Right renal cortex interstitium (tissue), 3 donors: ENCODE measurements at places on chromosomes 3 and 15.

DNA sequence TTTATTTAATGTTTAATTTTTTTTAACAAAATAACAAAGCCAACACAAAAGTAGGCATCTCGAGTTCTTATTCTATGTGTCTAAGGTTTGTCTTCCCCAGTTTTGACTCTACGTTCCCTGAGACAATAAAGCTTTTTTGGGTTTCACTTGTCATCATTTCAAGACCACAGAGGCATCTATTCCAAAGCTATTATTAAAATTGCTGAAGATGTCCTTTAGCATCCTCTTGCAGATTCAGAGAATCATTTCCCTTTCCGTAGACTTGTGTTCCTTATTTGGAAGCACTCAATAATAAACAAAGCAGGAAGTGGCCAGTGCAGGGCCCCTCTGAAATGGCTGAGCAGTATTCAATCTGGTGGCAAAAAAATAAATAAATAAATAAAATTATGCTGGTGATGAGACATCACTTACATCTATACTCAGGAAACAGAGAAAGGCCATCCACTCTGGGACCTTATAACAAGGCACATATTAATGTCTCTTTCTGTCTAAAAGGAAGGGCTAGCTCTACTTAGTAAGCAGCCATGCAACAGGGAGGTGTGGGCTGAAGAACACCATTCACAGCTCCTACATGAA, 362.3 kb downstream of the WDR72 start:
- no peak for DNase-seq

- DNase-seq, result peak; percentile 27
These were observed 571 bp upstream of the RARRES1 start for GRCh38 chr3:158732856-158733200.

DNA sequence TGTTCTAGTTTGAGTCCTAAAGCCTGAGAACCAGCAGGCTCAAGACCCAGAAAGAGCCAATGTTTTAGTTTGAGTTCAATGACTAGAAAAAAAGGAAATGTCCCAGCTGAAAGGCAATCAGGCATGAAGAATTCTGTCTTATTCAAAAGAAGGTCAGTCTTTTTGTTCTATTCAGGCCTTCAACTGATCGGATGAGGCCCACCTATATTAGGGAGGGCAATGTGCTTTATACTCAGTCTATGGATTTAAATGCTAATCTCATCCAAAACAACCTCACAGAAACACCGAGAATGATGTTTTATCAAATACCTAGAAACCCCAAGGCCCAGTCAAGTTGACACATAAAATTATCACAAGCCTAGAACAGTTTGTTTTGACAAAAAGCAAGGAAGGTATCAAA, 4.0 kb downstream of the MNS1 start:
- no peak for DNase-seq

DNA sequence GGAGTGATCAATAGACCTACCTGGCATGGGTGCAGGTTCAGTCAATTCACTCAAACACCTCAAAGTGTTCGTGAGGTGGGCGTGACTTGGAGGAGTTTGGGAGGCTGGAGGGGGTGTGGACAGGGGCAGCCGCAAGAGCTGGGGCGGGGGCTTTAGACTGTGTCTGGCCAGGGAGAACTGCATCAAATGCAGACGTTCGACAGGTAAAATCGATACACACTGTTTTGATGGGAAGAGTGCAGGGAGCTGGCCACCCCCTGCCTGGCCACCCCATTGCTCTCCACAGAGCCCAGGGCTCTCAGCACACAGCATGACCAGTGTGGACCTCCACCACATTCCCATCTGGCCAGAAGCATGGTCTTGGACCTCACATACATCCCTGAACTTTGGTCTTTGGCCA, 412.1 kb downstream of the OCA2 start:
- no peak for DNase-seq

GRCh38 chr3:110814170-110815007, 257.2 kb upstream of the NECTIN3 start:
- DNase-seq, result no peak

- DNase-seq, result no peak
These were observed 62.5 kb upstream of the SKOR1 start for GRCh38 chr15:67762610-67763368.

DNA sequence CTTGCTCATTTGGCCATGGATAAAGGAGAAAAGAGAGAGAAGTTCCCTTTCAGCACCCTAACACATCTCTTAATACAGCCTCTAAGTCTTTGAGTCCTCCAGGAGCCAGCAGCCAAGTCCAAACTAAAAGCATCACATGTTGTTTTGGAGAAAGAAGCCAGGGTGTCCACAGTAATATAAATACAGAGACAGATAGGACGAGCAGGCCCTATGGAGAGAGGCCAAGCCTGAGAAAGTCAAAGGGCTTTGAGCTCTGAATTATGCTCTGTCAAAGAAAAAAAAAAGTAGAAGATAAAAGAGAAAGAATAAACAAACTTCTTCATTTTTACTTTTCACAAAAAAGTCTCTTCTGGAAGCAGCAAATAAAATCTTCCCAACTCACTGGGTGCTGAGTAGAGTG, 92.4 kb upstream of the THBS1 start:
- no peak for DNase-seq

DNA sequence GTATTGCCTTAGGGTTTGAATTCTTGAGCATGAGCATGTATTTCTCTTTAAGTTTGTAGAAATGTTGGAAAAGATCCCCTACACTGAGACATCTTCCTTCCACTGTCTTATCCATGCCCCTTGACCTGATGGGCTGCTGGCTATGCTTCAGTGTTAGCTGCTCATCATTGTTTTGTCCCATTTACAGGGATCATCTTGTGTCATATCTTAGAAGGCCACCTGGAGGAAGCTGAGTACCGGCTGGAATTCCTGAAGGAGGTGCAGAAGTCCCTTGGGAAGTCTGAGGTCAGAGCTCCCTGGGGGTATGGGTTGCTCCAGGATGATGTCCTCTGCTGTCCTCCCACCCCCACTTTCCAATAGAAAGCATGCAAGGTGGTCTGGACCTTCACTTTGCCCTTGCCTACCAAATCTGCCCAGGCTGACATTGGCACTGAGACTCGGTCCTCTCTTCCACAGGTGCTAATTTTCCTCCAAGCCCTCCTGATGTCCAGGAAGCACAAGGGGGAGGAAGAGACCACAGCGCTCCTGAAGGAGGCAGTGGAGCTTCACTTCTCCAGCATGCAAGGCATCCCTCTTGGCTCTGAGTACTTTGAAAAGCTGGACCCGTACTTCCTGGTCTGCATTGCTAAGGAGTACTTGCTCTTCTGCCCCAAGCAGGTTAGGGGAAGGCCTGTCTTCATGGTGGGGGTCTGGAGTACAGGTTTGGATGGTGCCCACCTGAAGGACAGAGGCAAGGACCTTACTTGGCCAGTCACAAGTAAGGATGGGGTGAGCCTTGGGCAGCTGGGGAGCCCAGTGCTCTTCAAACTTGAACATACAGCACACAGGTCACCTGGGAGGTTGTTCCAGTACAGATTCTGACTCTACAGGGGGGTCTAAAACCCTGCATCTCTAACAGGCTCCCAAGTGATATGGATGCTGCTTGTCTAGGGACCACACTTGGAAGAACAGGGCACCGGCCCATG, 17.7 kb downstream of the TTC21A start:
- DNase-seq, result no peak

DNA sequence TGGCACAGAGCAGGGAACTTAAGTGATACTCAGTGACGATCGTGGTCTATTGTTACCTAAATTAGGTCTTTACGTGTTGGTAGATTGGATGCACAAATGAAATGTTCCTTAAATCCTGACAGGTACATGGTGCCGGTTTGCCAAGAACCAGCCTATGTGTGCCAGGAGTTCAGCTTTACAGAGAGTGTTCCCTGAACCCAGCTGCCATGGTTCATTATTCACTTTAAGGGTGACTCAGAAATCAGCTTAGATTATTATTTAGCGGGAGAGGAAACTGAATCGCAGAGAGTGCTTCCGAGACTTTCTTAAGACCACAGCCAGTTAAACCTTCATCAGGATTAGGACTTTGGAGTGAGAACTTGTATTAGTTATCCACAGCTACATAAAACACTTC, 21.5 kb downstream of the FAM43A start:
- DNase-seq, result no peak

DNA sequence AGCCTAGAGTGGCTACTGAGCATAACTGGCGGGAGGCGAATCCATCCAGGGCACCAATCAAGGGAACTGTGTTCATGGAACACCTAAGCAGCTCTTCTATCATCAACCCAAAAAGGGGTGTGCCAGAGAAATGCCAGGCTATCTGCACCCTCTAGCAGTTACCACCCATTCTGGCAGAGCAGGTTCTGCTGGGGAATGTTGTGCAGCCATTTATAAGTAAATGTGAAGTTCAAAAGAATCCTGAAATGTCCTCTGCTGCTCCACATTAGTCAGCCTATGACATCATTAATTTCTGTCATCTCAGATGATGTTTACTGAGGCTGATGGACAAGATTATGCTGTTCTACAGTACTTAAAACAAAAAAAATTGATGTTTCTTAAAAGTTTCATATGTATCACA, 7.7 kb downstream of the SKIC8 start:
- no peak for DNase-seq

DNA sequence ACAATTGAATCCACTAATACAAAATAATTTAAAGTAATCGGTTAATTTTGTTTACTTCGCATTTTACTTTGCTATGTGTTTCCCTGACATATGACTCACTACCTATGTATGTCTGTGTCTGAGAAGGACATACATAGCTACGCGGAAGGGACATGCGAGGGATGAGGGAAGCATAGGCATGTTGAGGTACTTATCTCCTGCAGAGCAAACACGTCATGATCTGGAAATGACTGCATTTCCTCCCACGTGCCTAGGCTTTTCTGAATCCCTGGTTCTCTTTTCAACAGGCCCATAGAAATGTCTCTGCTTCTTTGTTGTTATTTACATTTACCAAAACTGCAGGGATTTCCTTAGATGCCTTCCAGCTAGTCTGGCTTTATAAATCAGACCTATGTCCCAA, 27.5 kb downstream of the ALCAM start:
- DNase-seq, result no peak

DNA sequence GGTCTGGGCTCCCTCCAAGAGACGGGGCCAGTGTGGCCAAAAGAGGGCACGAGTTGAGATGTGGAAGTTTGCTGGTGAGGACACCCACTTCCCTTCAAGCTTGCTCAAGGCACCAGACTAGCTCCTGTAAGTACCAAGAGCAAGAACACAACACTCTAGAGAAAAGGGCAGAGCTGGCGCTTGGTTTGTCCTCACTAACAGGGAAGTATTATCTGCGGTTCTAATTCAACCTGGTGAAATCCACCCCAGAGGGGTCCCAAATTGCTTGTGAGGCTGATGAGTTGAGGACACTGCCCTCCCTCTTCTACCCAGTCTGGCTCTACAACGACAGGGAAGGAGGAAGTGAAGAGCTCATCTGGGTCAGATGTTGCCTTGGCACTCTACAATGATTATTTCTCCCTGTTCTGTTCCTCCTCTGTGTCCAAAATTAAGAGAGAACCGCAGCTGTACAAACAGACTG, 16.9 kb upstream of the FSIP1 start:
- no peak for DNase-seq
